Fibroblast of skin of left quadriceps (primary cell): ENCODE measurements at places on chromosomes 7 and 10.
A peak's percentile ranks its signal among the peaks of the same experiment; 100 is the strongest.

DNA sequence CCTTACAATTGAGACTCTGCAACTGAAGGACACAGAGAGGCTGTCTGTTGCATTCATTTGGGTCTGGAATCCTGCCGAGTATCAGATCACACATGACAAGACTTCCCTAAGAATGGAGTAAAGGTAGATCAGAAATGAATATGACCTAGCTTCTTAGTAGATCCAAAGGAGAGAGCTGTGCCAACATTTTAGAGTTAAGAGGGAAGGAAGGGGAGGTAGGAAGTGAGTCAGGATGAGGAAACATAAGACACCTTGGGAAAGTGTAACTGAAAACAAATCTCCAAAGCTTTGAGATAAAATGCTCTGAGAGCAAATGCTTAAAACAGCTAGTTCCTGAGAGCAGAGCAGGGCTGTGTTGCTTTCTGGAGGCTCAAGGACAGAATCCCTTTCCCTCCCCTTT lies 6.1 kb upstream of the SLC25A13 start:
- DNase-seq = no peak

GRCh38 chr7:107359520-107360316 lies 110.1 kb upstream of the GPR22 start:
- no peak for DNase-seq

DNA sequence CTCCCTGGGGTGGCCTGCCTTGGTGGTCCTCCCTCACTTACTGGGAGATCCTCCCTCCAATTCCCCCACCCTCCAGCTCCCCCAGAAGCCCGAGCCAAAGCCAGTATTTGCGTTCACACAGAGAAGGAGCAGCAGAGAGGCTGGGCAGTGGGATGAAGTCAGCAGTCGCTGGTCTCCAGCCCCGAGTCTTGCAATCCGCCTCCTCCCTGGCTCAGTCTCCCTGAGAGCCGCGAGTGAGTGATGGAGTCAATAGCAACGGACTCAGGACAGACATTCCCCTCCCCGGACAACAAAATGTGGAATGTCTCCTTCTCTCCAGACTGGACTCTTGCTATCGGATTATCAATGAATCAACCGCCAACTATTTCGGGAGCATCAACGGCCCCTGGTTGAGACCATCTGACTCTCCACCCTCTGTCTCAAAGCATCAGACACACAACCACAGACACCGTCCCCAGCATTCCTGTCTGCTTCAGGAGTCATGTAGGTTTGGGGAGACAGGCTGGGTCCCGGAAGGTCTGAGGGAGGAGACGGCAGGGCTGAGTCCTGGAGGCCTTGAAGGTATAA lies 178.4 kb downstream of the SH3PXD2A start:
- peak; percentile 68 for DNase-seq

- DNase-seq = no peak
Measured at GRCh38 chr7:87218796-87219544, 562 bp downstream of the TMEM243 start.

DNA sequence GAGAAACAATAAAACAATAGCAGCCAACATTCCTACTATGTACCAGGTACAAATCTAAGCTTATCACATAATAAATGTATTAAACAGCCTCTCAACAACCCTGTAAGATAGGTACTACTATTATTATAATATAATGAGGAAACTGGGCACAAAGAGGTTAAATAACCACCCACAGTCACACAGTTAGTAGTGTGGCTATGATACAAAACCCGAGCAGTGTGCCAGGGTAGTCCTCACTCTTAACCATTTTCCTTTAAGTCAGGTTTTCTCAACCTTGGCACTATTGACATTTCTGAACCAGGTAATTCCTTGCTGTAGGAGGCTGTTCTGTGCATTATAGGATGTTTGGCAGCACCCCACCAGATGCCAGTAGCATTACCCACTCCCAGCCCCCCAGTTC lies 48.8 kb downstream of the DNAJC1 start:
- DNase-seq = no peak

GRCh38 chr10:133592716-133593115 lies 27.3 kb upstream of the SYCE1 start:
- DNase-seq = no peak

GRCh38 chr7:134931487-134931886 lies 54.8 kb upstream of the AGBL3 start:
- no peak for DNase-seq

GRCh38 chr10:116888380-116889055 lies 39.2 kb downstream of the ENO4 start:
- DNase-seq = peak; percentile 39

GRCh38 chr7:99828811-99829210 lies 998 bp downstream of the CYP3A43 start:
- no peak for DNase-seq

DNA sequence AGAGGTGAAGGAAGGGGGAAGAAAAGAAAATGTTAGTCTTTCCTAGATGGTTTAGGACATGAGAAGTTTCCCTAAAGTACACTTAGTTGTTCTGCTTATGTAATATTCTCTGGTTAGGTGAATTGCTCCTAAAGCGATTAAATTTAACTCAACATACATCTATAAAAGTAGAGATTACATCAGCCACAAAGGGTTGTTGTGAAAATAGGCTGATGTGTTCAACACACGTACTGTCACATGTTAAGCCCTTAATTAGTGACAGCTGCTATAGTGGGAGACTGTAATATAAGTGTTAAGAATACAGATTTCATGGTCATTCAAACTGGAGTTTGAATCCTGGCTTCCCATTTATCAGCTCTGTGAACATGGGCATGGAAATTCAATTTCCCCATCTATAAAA lies 12.8 kb downstream of the HECTD2 start:
- DNase-seq = no peak

GRCh38 chr7:12314199-12314598 lies 89.5 kb downstream of the VWDE start:
- no peak for DNase-seq

- no peak for DNase-seq
Measured at GRCh38 chr7:130831817-130832481, 97.9 kb upstream of the KLF14 start.

GRCh38 chr7:142611566-142612236 lies 137.6 kb upstream of the PRSS1 start:
- DNase-seq = peak; percentile 15

DNA sequence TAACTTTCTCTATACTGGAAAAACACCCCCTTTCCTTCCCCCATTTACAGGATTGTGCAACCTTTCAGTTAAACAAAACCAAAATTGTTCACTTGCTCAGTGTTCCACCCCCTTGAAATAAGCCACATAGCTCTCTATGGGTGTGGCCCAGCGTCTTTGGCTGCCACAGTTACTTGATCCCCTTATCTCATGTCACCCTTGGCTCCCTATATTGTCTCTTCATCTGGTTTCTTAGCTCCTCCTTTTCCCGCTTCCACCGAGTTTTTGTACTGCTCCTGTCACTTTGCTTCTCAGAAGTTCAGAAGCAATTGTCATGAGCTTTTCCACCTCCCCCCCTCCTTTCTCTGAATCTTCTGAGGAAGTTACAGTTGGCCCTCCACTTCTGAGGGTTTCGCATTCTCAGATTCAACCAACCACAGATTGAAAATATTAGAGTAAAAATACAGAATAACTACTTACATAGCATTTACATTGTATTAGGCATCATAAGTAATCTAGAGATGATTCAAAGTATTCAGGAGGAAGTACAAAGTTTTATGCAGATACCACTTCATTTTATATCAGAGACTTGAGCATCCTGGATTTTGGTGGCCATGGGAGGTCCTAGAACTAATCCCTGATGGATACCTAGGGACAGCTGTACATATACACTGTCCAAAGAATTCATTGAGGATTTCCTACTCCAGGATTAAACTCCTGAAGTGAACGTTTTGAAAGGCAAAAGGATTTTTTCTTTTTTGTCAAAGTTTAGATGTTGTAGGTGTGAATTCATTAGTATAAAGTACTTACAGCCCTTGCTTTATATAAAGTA lies 60.4 kb downstream of the ADD3 start:
- DNase-seq = no peak

DNA sequence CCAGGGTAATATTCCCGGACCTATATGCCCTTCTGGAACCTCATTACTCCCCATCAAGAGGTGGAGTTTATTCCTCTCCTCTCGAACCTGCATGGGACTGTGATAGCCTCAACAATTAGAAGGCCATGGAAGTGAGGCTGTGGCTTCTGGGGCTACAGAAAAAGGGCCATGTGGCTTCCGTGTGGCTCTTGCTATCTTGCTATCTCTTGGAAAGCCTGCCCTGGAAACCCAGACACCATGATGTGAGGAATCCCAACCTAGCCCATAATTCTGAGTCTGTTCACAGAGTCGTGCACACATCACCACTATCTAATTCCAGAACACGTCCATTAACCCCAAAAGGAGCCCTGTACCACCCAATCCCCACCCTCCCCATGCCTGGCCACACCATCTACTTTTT lies 20.8 kb upstream of the SH3PXD2A start:
- no peak for DNase-seq

DNA sequence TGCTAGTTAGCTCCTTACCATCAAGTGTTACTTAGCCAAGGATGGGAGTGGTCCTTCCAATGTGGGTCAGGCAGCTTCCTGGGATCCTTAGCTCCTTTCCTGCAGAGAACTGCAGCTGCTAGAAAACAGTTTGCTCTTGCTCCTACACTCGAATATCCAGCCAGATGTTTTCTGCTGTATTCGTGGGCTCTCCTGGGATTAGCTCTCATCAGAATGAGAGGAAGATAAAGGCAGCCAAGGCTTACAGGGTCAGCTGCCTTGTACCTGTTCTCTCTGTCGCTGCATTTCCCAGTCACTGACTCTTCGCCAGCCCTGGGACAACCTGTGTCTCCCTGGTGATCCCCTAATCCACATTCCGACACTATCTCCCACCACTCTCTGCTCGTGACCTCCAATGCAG lies 29.0 kb downstream of the NEUROD6 start:
- no peak for DNase-seq

- no peak for DNase-seq
Measured at GRCh38 chr10:47042780-47043750, 131.8 kb downstream of the PTPN20 start.

GRCh38 chr10:69786791-69787190 lies 14.9 kb upstream of the COL13A1 start:
- no peak for DNase-seq
